ENCODE measurements at places on chromosomes 2 and 18.
A peak's percentile ranks its signal among the peaks of the same experiment; 100 is the strongest.

DNA sequence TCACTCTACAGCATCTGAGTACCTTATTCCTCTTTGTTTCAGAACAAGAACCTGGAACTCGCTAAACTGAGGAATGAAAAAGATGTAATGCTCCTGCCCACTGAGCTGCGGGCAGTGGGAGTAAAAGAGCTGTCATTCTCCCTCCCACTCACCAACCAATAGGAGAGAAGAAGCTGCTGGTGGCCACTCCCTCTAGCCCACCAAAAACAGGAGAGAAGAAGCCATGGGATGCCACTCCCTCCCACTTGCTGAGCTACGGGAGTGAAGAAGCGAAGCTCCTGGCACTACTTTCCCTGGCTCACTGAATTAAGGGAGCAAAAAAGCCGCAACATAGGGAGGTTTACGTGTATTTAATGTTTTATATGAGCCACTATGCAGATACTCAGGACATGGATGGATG is 53.7 kb downstream of the RIT2 start:
- no peak for DNase-seq

GRCh38 chr18:28178720-28179119 is 1.8 kb upstream of the CDH2 start:
- no peak for DNase-seq

- DNase-seq = no peak
Observed at GRCh38 chr2:177038787-177039484, 173.7 kb upstream of the HNRNPA3 start.

DNA sequence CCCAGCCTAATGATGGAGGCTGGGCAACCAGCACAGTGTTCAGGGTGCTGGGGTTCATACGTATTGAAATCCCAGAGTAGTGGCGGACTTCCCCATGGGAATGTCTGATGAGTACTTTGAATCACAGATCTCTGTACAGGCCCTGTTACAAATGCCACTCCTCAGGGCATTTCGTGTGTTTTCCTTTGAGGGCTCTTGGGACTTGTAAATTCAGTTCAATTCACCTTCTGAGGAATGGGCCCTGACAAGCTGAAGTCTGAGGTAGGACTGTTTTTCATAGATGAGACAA is 288 bp upstream of the RDH14 start:
- no peak for DNase-seq

GRCh38 chr2:47724221-47724981 is 58.5 kb upstream of the MSH6 start:
- no peak for DNase-seq

- DNase-seq = no peak
Observed at GRCh38 chr2:8009010-8009597, 672.8 kb upstream of the ID2 start.

GRCh38 chr2:148926291-148926961 is 51.4 kb downstream of the KIF5C start:
- peak; percentile 34 for DNase-seq

DNA sequence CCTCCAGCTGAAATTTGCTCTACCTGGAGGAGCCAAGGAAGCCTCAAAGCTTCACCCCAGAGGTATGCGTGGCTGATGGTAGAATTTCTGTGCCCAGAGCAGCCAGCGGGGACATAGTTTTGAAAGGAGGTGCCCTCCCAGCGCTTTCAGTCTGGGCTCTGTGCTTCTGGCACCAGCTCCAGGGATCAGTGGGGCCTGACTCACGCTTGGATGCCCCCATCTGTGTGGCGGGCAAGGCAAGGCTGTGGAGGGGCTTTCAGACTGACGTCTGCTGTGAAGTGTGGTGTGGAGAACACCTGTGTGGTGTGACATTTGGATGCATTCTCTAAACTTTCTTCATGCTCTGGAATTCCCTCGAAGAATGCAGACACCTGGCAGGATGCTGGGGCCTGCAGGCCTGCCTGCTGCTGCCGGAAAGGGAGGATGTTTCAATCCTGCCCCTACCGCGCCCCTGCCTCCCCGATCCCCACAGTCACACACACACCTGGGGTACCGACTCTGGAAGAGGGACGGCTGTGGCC is 84.1 kb downstream of the CTIF start:
- DNase-seq = no peak

DNA sequence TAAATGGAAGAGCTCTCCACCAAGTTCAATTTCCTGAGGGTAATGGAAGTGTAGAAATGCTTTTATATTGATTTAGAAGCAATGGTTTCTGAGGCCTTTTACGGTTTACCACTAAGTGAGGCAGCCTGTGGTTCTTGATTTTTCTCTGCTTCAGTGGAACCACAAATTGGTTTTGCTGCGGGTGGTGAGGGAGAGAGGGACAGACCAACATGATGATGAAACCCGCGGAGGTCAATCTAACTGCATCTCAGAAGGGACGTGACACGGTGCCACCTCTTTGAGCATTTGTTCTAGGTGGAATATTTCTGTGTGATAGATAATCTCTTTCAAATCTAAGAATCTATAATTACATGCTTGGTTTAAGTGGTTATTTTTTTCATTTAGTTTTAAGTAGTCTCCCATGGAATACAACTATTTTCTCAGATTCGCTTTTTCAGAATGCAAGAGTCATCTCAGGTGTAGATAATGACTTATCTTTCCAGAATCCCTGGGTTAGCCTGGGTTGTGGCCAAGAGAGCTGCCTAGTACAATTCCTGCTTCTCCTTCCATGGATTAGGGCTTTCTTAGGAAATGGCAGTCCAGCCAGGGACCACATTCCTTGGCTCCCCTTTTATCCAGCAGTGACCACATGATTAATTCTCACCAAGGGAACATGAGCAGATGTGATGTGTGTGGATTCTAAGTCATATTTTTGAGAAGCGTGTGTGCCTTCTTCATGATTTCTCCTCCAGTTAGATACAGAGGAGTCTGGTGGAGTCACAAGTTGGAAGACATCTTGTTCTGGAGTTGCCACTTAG is 52.5 kb downstream of the KCNE4 start:
- DNase-seq = no peak

DNA sequence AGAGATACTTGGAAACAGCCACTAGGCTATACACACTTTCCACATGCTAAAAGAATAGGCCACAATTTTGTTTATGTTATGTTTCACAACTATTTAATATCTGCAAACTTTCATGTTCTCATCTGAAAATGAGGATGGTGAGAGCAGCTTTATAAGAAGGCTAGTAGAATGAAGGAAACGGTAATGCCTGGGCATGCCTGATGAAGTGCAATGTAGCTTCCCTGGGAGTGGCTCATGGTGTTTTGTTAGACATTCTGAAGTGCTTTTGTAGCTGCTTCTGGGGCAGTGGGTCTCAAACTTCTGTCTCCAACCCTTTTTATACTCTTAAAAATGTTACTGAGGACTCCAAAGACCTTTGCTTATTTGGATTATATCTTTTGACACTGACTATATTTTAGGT is 193.3 kb upstream of the VWC2L start:
- no peak for DNase-seq

DNA sequence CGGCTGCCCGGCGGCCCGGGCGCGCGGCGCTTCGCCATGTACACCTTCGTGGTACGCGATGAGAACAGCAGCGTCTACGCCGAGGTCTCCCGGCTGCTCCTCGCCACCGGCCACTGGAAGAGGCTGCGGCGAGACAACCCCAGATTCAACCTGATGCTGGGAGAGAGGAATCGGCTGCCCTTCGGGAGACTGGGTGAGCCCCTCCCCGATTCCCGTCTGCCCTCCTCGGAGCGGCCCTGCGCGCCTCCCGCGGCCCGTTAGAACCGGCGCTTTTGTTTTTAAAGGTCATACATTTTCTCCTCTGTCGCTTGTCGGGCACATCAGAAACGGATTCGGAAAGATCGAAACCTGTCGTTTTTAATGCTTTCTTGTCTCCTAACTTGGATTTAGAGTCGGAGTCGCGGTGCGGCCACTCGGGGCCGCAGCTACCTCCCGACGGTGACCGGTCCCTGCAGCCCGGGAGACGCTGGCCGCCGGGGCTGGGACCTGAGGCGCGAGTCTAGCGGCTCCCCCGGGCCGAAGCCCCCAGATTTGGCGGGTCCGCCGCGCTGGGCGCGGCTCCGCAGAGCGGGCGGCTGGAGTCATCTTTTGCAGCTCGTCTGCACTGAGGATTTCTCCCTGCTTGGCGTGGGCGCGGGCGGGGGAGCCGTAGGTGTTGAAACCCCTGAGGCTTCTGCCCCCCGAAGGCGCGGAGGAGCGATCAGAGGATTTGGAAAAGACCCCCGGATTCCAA is 519 bp downstream of the TTL start:
- DNase-seq = peak; percentile 71

DNA sequence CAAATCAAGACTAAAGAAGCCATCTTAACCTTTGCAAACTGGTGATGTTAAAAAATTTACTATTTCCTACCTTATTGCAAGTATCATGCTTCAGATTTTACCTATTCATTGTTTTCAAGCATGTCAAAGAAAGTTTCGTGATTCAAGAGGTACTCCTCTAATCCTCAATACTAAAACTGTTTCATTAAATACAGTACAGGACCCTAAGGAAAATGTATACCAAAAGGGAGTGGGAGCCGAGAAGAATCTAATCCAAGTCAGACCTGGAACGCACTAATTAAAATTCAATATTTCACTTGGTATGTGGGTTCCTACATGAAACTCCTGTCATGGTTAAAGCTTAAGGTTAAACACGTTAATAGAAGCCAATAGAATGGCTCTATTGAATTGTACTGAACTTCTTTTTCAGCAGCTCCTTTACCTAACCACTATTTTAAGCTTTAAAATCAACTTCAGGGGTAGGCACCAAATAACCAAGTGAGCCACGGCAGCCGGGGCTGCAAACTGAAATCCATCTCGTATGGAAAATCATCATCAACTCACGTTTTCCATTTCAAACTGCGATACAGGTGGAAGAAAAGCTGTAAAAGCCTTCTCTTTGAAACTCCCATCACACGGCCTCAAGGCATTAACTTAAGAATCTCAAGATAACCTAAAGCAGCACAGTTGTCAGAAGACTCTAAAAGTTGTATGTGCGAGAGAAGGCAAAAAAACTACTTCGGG is 188.8 kb downstream of the ZEB2 start:
- DNase-seq = no peak

DNA sequence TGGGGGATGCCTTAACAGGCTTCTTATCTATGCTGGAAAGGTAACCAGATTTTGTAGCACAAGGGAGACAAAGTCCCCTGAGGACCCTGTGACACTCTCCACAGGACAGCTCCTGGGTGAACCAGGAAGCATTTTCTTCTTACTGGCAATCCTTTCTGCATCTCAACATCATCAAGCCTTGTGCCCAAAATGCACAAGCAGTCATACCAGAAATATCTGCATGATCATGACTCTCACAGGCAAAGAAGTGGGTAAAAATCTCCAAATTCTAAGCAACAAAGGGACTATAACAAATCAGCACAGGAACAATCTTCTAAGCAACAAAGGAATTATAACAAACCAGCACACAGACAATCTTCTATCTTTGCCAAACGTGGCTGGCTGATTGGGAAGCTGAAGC is 99.1 kb upstream of the CD226 start:
- no peak for DNase-seq

GRCh38 chr2:227154986-227155774 is 8.8 kb downstream of the COL4A4 start:
- no peak for DNase-seq

GRCh38 chr2:100812116-100812515 is 7.8 kb upstream of the NPAS2 start:
- no peak for DNase-seq

GRCh38 chr2:10289891-10290290 is 12.8 kb upstream of the HPCAL1 start:
- DNase-seq = no peak

DNA sequence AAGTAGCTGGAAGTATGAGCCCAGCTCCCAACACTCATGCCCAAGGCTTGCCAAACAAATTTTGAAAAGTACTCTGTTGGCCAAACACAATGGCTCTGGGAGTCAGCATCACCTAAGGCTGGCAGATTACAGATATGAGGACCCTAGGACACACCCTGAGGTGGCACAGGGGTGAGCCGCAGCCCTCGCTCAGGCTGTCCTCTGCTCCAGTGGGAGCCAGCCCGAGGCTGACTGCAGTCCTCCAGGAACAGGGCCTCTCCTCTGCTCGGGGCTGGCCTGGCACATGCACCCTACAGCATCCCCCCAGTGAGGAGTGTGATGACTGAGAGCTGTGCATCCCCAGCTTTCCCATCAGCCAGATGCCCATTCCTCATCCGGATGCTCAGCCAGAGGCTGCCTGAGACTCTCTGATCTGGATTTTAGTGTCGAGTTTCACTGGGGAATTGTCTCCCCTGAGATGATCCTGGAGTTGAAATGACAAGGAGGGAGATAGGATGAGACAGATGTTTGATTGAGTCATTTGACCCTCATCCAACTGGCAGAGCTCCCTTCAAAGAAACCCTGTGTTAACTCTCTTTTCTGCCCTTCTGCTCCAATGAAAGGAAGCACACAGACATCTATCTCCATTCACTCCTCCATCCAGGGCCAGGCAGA is 269.3 kb upstream of the NCKAP5 start:
- no peak for DNase-seq

GRCh38 chr18:55290898-55291297 is 297.1 kb downstream of the TCF4 start:
- no peak for DNase-seq

DNA sequence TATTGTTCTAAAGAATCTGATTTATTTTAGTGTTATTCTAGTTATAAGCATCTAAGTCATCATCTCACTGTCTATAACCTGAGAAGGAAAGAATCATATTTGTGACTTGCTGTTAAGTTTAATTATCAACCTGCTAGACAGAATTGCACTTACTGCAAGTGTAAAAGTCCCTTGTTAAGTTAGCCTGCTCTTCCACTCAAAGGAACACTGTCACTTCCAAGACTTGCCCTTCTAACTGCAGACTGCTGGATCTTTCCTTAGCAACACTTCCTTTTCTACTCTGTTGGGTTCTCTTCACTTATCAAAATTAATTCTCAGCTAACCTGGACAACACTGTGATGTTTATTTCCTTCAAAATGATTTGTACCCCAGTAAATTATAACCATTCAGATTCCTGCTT is 323.2 kb upstream of the TFPI start:
- DNase-seq = no peak

DNA sequence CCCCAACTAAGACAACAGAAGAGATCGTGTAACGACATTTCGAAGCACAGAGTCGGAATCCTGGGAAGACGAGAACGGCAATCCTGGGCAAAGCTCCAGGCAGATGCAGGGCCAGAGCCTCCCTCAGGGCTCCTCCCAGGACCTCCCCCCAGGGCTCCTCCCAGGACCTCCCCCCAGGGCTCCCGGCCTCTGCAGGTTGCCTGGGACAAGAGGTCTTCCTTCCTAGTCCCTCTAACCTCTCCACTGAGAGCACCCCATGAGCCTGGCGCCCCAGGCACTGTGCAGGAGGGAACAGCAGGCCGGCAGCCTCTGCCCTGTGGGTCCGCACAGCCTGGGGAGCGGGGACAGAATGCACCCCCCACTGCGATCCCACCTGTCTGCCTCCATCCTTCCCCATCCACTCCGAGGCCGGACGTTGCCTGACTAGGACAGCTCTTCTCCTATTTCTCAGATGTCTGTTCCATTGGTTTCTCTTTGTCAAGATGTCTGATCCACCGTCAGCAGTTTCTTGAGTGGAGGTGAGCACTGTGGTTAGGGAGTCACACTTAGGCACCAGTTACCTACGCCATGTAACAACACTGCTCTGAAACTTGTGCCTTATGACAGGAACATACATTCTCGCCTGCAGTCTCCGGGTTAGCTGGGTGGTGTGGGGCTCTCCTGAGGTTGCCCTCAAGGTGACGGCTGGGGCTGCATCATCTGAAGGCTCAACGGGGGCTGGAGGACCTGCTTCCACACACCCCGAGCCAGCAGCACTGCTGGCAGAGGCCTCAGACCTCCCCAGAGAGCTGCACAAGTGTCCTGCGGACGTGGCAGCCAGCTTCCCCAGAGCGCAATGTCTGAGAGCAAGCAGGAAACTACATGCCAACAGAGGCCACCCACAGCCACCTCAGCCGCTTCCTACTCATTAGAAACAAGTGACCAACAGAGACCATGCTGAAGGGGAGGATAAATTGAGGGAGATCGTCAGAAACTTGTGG is 28.9 kb downstream of the ADI1 start:
- no peak for DNase-seq
